ENCODE measurements at places on chromosomes 3 and 15. TPM values are rescaled to one million over a fixed set of nuclear protein-coding genes. Genes with fewer than 3 reads are reported as not detected.

DNA sequence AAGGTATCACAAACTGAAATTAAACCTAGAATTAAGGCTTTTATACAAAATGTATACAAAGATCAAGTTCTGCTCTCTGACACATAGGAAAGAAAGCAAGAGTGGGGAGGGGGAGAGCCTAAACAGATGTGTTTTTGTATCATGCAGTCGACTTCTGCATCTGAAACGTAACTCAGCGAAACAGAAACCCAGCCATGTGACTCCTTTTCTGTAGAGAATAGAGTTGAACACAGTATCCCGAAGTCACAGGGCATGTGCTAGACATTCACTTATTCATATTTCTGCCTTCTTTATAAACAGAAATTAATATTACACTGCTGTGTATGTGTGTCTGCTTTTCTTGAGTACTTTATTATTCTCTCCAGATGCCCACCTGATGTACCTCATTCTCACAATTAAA is 121.0 kb downstream of the PDZRN3 start:
- H3K27me3 ChIP-seq, result no peaks in the 10 kb centered on the region
- DNase-seq, result no peak
- H3K27ac ChIP-seq, result peak overlapping the region; percentile 28
- peaks cover 13% of the 10 kb centered on the region for H3K4me1 ChIP-seq

DNA sequence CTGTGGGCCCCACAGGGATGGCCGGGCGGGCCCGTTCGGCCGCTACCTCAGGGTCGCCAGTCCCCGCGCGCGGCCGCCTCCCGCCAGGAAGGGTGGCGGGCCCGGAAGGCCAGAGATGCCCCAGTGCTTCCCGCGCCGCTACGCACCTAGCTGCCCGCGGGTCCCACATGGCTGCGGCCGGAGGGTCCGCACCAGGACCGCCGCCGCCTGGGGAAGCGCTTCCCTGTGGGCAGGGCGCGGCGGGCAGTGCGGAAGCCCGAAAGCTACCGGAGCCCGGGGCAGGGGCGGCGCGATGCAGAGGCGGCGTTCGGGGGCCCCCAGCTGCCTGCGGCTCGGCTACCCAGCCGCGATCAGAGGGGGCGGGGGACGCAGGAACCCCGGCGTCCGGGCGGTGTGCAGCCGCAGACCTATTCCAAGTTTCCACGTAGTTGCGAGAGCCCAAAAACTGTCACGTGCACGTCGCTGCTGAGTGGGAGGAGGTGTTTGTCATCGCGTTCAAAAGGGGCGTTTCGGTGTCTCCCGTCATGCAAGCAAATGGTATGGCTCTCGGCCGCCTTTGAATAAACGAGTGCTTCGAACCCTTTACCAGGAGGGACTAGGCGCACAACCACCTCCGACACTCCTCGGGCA is at the start of gene TRANK1:
TSS of gene TRANK1 (minus strand) at position 414 of the 630 bp plus-strand sequence. CDS start at position 169, 245 bp downstream.
- peak within 1 kb of the TSS; percentile 86 for H3K27ac ChIP-seq
- H3K27me3 ChIP-seq, result no peaks in the 10 kb centered on the region
- no peaks in the 10 kb centered on the region for H3K36me3 ChIP-seq
- H3K4me3 ChIP-seq, result peak within 1 kb of the TSS; percentile 68
- DNase-seq, result peak; percentile 72
- H3K4me1 ChIP-seq, result no peaks in the 10 kb centered on the region

GRCh38 chr3:40071683-40072238 is 237.7 kb upstream of the EIF1B start:
- H3K27me3 ChIP-seq, result no peaks in the 10 kb centered on the region
- no peak overlapping the region for H3K4me3 ChIP-seq
- no peak overlapping the region for H3K27ac ChIP-seq

Gene COL6A5
- 1.7 TPM for total RNA-seq

GRCh38 chr3:152339881-152340505 is 71.3 kb downstream of the MBNL1 start:
- H3K27ac ChIP-seq, result peak overlapping the region; percentile 2
- no peaks in the 10 kb centered on the region for H3K36me3 ChIP-seq
- H3K4me3 ChIP-seq, result no peak overlapping the region
- no peak for DNase-seq
- H3K4me1 ChIP-seq, result no peaks in the 10 kb centered on the region

- no peaks in the 10 kb centered on the region for H3K36me3 ChIP-seq
- H3K4me1 ChIP-seq, result no peaks in the 10 kb centered on the region
- no peaks in the 10 kb centered on the region for H3K27me3 ChIP-seq
- no peak overlapping the region for H3K27ac ChIP-seq
- H3K4me3 ChIP-seq, result no peak overlapping the region
- no peak for DNase-seq
These were observed 10.7 kb downstream of the HMCES start for GRCh38 chr3:129289201-129289921.

- no peak overlapping the region for H3K4me3 ChIP-seq
- DNase-seq, result no peak
- no peaks in the 10 kb centered on the region for H3K4me1 ChIP-seq
- H3K27ac ChIP-seq, result peak overlapping the region; percentile 91
- no peaks in the 10 kb centered on the region for H3K36me3 ChIP-seq
- H3K27me3 ChIP-seq, result no peaks in the 10 kb centered on the region
These were observed 576 bp downstream of the LRRFIP2 start for GRCh38 chr3:37173806-37174205.

DNA sequence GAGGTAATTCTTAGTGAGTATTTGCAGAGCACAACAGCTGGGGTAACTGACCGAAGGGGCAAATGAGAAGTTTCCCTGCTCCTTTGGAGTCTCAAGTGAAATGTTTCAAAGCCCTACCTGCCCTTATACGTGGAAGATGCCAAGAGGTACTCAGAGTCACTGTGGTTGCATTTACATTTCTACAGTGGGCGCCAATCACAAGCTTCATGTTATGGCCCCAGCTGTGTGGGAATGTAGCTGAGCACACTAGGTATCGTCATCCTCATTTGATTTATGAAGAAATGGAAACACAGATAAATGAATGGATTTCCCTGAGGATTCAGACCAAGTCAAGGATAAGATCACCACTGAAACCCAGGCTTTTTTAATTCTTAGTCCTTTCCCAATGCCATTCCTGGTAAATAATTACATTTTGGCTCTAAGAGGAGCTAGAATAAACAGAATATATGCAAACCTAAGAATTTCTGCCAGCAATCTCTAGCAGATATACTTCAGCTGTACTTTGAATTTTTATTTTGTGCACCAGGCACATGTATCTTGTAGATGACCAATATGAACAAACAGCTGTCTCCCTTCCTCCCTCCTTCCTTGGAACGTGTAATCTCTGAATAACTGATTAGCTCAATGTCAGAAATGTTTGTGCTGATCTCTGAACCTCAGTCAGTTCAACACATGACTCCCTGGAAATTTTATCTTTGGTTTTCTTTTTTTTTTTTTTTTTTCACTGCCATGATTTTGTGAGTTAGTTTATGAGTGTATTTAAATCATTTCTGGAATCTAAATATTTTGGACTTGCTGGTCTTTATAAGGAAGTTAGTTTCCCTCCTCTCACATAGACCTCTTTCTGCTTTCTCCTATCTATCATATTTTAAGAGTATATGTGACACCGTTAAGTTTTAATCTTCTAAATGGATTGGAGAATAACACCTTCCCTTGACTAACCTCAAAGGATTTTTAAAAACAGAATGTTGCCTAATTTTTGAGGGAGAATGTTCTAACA is 69.2 kb downstream of the MAP2K5 start:
- no peaks in the 10 kb centered on the region for H3K27me3 ChIP-seq
- no peaks in the 10 kb centered on the region for H3K36me3 ChIP-seq
- H3K4me3 ChIP-seq, result no peak overlapping the region
- H3K27ac ChIP-seq, result no peak overlapping the region
- H3K4me1 ChIP-seq, result no peaks in the 10 kb centered on the region
- no peak for DNase-seq

DNA sequence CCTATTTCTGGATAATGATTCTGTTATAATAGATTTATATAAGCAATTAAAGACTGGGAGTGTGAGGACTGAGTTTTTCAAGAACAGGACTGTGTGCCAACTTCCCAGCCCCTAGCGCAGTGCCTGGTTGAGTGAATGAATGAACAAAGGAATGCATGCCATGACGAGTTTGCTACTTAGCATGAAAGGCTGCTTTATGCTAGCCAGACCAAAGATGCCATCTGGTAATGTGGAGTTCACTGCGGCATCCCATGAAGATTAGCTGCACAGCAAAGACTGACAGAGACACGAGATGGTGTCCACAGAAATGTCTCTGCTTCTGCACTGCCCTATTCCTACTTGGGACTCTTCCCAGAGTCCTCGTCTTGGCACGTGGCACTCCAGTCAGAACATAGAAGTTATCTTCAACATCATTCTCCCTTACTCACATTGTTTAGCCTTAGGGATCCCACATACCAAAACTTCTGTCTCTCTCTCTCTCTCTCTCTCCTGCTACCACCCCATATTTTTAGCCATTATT is 283.9 kb upstream of the CTNNB1 start:
- H3K36me3 ChIP-seq, result no peaks in the 10 kb centered on the region
- H3K4me1 ChIP-seq, result no peaks in the 10 kb centered on the region
- H3K27me3 ChIP-seq, result no peaks in the 10 kb centered on the region
- H3K27ac ChIP-seq, result no peak overlapping the region

Gene TM6SF1
- total RNA-seq, result 1.7 TPM

DNA sequence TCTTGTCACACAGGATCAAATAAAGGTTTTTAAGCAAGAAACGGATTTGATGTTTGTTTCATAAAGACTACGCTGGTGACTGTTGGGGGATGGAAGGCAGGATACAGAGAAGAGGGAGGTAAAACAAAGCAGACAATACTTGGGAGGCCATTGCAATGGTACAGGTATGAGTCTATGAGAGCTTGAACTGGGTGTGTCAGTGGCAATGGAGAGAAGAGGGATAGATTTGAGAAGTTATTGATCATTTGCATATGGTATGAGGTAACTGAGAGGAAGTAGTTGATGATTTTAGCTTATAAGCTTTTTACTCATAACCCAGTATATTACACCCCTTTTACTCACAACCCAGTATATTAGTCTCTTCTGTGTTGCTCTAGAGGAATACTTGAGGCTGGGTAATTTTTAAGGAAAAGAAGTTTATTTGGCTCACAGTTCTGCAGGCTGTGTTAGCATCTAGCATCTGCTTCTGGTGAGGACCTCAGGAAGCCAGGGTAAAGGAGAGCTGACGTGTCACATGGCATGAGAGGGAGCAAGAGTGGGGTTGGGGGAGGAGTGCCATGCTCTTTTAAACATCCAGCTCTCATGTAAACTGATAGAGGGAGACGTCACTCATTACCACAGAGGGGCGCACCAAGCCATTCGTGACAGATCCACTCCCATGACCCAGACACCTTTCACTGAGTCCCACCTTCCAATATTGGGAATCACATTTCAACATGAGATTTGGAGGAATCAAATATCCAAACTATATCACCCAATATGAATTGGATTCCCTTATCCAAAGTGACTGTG is 153.9 kb downstream of the VPS8 start:
- no peak overlapping the region for H3K4me3 ChIP-seq
- H3K27ac ChIP-seq, result no peak overlapping the region
- no peaks in the 10 kb centered on the region for H3K27me3 ChIP-seq
- no peaks in the 10 kb centered on the region for H3K36me3 ChIP-seq

- H3K27ac ChIP-seq, result no peak overlapping the region
- no peak overlapping the region for H3K4me3 ChIP-seq
- no peaks in the 10 kb centered on the region for H3K27me3 ChIP-seq
- peaks cover 21% of the 10 kb centered on the region for H3K4me1 ChIP-seq
- DNase-seq, result peak; percentile 65
These were observed 4.3 kb upstream of the LSMEM2 start for GRCh38 chr3:50274371-50275104.

Gene SI
- not detected for total RNA-seq

- no peaks in the 10 kb centered on the region for H3K27me3 ChIP-seq
- no peaks in the 10 kb centered on the region for H3K36me3 ChIP-seq
- no peaks in the 10 kb centered on the region for H3K4me1 ChIP-seq
- H3K27ac ChIP-seq, result no peak overlapping the region
- no peak for DNase-seq
These were observed 1.3 kb downstream of the NGLY1 start for GRCh38 chr3:25781758-25782594.

Gene GLDN
- 0.77 TPM for total RNA-seq

- H3K27me3 ChIP-seq, result no peaks in the 10 kb centered on the region
- no peaks in the 10 kb centered on the region for H3K4me1 ChIP-seq
- DNase-seq, result no peak
- no peak overlapping the region for H3K27ac ChIP-seq
- H3K4me3 ChIP-seq, result no peak overlapping the region
- H3K36me3 ChIP-seq, result no peaks in the 10 kb centered on the region
These were observed 133.5 kb upstream of the TBL1XR1 start for GRCh38 chr3:177330779-177331178.

Gene ATOSA
- 75.8 TPM for total RNA-seq

- no peak for DNase-seq
- no peaks in the 10 kb centered on the region for H3K27me3 ChIP-seq
- H3K4me1 ChIP-seq, result no peaks in the 10 kb centered on the region
- no peaks in the 10 kb centered on the region for H3K36me3 ChIP-seq
- H3K4me3 ChIP-seq, result peak overlapping the region; percentile 97
These were observed 657 bp downstream of the PATL2 start for GRCh38 chr15:44710236-44711095.

DNA sequence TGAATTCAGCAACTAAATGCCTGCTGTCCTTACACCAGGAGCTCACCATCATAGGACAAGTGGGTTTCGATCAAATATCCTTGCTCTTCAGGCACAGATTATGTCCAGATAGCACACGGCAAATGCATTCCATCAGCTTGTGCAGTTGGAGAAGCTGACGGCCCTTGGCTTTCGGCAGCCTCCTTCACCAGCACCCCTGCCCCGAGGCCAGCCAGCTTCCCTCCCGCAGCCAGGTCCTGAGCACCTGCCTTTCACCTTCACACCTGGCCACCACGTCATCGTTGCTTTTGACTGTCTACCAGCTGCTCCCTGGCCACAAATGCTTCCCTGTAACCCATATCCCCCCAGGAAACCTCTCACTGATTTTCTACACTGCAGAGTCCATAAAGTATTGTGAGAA is 355.5 kb downstream of the OCA2 start:
- no peaks in the 10 kb centered on the region for H3K4me1 ChIP-seq
- DNase-seq, result no peak
- no peak overlapping the region for H3K27ac ChIP-seq
- H3K27me3 ChIP-seq, result no peaks in the 10 kb centered on the region
- no peaks in the 10 kb centered on the region for H3K36me3 ChIP-seq

- no peaks in the 10 kb centered on the region for H3K27me3 ChIP-seq
- H3K36me3 ChIP-seq, result no peaks in the 10 kb centered on the region
- DNase-seq, result peak; percentile 46
- H3K27ac ChIP-seq, result no peak overlapping the region
These were observed 1.6 kb upstream of the SEC61A1 start for GRCh38 chr3:128050597-128050996.

DNA sequence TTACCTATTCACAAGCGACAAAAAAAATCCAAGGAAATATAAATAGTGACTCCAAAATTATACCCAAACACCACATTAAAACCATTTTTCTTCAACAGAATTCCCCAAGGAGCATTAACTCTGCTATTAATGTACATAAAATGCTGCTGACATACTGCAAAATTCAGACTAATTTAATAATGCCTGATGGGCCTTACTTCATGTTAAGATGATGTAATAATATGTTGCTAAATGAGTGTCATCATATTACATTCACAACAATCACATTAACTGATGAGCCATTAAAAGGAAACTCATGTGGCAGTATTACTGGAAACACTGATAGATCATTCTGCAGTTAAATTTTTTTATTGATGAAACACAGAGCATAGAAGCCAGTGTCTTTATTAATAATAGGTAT is 204.9 kb upstream of the CGNL1 start:
- no peak for DNase-seq
- no peaks in the 10 kb centered on the region for H3K4me1 ChIP-seq
- H3K27me3 ChIP-seq, result no peaks in the 10 kb centered on the region
- H3K27ac ChIP-seq, result no peak overlapping the region
- H3K4me3 ChIP-seq, result no peak overlapping the region
